MG63 (cell line): ENCODE measurements at places on chromosomes 6 and 20. TPM values are rescaled to one million over a fixed set of nuclear protein-coding genes. Genes with fewer than 3 reads are reported as not detected.

Gene ULBP2
- total RNA-seq, result 2.2 and 7.4 TPM in 2 replicates

Gene HEY2
- total RNA-seq, result not detected in 2 replicates

Gene COL12A1
- total RNA-seq, result 37.5 and 50.4 TPM in 2 replicates

Gene PEX3
- total RNA-seq, result 13.6 and 24.8 TPM in 2 replicates

Gene C6orf58
- not detected in 2 replicates for total RNA-seq

- no peak for DNase-seq
Observed at GRCh38 chr6:148134592-148134991, 208.0 kb upstream of the SASH1 start.

DNA sequence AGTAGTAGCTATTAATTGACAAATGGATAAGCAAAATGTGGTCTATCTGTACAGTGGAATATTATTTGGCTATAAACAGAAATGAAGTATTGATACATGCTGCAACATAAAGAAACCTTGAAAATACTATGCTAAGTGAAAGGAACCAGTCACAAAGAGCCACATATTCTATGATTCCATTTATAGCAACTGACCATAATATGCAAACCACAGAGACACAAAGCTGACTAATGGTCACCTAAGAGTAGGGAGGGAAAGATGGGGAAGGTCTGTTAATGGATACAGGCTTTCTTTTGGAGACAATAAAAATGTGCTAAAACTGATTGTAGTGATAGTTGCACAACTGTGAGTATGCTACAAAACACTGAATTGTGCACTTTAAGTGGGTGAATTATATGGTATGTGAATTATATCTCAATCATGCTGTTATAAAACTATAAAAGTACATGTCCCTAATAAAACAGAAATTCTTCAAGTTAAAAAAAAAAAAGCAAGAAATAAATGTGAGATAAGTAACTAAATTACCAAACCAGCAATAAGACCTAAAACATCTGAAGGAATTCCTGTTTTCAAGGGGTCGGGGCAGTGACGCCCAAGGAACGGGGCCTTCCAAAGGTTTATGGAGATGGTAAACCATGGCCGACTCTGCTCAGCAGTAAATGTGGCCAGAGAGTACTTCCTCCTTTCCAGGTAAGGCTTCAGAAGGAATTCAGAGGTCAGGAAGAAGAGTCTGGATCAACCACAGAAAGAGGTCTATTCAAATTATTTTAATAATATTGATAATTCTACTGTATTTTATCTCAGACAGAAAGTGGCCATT, 75.4 kb downstream of the ARHGAP18 start:
- DNase-seq, result no peak

DNA sequence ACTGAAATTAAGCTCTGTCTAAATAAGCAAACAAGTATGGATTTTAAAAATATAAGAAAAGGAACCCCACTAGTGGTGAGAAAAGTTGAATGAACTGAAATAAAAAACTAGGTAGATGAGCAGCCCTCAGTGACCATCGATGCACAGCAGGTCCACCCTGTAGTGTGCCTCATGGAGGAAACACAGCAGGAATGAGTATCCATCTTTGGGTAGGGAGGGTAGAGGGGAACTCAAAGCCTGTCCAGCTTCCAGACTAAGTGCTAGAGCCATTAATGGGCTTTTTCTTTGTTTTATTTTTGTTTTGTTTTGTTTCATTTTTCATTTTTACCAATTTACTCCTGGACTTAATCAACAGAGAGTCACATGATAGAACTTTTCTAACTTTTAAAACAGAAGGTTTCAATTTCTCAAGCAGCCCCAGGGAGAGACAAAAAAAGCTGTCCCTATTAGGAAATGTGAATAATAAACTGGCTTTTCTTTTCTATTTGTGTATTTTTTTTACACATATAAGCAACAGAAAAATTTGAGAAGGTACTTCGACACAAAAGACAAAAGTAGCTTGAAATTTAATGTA, 700.6 kb downstream of the HACE1 start:
- no peak for DNase-seq

DNA sequence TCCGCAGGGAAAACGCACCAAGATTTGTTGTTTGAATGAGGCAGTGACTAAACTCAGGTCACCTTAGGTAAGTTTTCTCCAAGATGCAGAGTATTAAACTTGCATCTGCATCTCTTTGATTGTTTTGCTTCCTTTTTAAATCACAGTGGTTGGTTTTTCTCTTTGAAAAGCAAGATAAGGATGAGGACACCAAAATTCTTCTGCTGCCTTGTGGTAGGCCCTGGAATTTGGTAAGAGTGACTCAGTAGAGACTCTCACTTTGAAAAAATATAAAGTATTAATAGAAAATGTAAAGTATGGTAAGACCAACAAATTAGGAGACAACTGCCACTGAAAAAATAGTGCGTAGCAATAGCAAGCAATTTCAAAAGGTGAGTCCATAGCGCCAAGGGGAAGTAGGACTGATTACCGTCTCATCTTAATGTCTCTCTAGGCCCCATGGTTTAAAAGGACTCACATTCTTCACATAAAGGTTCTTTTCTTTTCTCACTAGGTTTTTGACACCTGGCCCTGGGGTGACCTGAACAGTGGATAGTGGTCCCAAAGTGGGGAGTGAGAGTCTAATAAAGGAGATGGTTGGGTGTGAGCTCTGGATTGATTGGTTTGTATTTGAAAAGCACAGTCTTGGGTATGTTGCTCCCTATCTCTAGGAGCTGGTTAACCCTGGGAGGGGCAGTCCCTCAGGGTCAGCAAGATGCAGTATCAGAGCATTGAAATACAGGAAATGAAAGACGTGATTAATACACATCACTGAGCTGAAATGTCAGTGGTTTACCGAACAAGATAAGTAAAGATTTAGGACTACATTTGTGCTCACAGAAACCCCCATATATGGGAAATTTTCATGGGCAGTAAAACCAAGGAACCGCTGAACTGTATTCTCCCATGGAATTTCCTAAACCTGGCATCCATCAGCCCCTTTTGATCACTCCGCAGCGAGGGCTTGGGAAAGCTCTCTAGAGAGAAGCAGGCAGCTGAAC, 221.2 kb downstream of the SLC24A3 start:
- no peak for DNase-seq

DNA sequence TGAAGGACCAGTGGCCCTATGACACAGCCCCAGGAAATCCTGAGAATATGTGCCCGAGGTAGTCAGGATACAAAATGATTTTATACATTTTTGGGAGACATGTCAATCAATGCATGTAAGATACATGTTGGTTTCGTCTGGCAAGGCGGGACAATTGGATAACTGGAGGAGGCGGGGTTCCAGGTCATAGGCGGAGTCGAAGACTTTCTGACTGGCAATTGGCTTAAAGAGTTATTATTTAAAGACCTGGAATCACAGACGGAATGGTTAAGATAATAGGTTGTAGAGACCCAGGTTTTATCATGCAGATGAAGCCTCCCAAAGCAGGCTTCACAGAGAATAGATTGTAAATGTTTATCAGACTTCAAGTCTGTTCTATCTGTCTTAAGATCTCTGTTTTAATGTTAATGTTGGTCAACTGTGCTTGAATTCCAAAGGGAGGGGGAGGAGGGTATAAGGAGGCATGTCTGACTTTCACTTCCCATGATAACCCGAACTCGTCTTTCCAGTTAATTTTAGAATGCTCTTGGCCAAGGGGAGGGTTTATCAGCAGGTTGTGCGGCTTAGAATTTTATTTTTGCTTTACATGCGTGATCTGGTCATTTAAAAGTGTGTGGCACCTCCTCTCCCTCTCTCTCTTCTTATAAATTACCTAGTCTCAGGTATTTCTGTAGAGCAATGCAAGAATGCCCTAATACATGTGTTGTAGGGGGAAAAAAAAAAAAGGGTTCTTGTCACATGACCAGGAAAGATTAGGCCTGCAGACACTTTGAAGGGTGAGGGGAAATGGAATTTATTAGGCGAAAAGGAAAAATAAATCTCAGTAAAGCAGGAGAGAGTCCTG, 230.7 kb downstream of the NFATC2 start:
- DNase-seq, result no peak

DNA sequence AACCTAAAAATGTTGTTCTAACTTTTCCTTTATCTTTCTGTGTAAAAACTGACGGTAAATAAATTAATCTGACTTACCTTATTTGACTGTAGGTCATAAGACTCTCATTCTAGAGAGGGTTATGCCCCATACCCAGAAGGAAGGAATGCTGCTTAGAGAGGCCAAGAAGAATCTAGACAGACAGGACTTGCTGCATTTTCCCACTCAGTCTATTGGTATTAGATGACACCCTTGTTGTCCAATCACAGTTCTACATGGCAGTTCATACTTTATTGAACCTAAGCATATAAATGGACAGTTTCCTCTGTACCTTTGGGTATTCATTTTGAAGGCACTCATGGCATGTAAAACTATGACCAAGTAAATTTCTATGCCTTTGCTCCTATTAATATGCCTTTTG, 359.6 kb upstream of the ID4 start:
- no peak for DNase-seq

DNA sequence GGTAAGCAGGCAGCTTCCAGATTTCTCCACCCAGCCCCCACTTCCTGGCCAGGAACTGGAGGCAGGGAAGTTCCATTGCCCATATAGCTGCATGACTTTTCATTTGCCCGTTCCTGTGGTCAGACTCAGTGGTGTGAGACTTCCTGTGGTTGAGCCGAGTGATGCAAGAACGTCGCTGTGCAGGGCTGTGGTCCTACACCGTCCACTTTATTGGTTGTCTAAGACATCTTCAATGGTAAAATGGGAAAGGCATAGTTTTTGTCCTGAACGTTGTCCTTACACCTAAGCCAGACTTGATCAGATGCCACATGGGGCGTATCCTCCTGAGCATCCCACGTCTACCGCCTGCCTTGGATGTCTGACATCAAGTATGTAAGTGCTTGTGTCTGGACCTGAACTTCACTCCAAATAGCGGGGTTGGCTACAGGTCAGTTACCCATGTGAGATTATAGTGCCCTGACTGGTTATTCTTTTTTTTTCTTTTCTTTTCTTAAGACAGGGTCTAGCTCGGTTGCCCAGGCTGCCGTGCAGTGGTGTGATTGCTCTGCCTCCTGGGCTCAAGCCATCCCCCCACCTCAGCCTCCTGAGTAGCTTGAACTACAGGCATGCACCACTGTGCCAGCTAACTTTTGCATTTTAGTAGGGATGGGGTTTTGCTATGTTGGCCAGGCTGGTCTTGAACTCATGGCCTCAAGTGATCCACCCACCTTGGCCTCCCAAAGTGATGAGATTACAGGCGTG, 25.9 kb upstream of the GTSF1L start:
- no peak for DNase-seq

- DNase-seq, result peak; percentile 8
Observed at GRCh38 chr20:5465604-5465927, 148.8 kb upstream of the PROKR2 start.

DNA sequence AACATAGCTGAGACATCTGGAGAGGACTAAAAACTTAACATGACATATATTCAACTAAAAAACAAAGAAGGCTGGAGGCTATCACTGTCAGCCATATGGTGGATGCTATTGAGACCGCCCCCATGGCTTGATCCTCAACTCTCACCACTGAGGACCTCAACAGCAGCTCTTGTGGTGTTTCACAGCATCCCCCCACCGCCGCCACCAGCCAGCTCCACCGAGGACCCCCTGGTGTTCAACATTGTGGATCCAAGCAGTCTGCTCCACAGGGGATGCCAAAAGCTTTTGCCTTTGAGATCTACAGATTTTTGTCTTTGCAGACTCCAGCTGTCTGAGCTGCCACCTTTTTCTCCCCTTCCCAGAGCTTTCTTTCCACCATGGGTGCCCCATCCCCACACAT, 64.6 kb downstream of the NUS1 start:
- DNase-seq, result no peak

DNA sequence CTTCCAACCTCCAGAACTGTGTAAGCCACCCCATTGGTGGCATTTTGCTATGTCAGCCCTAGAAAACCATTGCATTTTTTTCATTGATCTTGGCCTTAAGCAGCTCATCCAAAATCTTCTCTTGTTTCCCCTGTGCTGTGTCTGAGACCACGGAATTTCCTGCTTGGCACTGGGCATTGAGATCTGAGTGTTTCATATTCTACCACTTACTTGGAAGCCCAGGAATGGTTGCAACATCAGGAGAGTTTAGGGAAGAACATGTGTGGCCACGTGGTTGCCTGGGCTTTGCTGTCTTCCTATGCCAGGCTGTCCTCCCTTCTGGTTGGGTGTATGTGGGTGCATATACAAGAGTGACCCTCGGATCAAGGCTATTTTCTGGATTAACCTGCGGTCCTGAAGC, 139.3 kb upstream of the PMEPA1 start:
- peak; percentile 68 for DNase-seq

- DNase-seq, result no peak
Observed at GRCh38 chr6:4504700-4505099, 271.5 kb upstream of the CDYL start.

DNA sequence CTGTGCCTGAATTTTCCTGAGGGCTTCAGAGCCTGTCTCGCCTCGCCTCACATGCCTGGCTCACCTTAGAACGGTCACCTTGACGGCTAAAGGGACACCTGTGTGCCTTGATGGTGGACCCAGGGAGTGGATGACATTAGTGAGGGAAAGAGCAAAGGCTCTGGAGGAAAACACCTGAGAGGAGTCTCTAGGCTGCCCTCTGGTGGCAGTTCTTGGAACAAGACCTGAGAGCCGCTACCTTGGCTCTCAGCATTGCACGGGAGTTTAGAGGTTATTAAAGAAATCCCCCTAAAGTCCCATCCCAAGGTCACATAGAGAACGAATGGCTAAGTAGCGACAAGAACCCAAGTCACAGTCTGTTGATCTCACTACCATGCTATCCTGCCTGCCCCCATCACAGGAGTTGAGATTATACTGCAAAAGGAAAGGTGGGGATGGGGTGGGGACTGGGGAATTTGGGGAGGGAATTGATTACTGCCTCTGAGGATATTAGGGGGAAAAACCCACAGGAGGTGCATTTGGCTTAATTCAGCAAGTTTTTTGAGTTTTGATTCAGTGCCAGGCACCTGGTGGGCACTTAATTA, 7.9 kb upstream of the CDSN start:
- DNase-seq, result peak; percentile 18
